Fibroblast of skin of back (primary cell): ENCODE measurements at places on chromosomes 2 and 18.
A peak's percentile ranks its signal among the peaks of the same experiment; 100 is the strongest.

DNA sequence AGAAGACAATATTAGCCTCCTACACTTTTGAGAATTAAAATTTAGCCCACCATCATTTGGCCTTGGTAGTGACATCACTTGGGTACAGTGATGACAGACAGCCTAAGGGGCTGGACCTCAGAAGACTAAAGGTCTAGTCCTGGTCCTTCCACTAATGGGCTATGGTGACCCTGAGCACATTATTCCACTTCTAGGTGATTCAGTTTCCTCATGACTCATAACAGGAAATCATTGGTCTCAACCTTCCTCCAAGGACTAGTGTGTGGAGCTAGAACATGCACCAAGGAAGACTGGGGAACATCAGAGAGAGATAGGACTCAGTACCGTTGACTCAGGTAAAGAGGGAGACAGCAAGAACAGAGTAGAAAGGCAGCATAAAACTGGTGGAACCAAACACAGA is 64.0 kb downstream of the TFCP2L1 start:
- no peak for DNase-seq

DNA sequence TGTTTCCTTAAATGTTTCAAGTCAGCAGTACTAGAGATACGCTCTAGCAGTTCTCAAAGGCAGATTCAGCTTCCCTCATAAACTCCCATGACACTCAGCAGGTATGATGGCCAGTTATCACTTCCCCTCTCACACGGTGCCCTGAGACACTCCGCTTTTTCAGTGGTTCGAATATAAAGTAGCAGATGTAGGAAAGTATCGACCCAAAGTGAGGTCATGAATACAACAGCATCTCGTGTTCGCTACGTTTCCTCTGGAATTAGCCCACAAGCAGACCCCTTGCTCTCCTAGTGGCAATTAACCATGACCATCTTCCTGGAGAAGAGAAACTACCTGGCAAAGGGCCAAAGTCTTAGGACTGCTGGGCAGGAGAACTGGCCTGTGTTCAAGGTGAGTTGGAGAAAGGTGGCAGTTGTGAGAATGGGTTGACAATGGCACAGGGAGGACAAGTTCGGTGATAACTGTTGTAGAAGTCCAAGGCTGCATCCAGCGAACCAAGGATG is 9.3 kb upstream of the AGBL5 start:
- DNase-seq, result no peak

DNA sequence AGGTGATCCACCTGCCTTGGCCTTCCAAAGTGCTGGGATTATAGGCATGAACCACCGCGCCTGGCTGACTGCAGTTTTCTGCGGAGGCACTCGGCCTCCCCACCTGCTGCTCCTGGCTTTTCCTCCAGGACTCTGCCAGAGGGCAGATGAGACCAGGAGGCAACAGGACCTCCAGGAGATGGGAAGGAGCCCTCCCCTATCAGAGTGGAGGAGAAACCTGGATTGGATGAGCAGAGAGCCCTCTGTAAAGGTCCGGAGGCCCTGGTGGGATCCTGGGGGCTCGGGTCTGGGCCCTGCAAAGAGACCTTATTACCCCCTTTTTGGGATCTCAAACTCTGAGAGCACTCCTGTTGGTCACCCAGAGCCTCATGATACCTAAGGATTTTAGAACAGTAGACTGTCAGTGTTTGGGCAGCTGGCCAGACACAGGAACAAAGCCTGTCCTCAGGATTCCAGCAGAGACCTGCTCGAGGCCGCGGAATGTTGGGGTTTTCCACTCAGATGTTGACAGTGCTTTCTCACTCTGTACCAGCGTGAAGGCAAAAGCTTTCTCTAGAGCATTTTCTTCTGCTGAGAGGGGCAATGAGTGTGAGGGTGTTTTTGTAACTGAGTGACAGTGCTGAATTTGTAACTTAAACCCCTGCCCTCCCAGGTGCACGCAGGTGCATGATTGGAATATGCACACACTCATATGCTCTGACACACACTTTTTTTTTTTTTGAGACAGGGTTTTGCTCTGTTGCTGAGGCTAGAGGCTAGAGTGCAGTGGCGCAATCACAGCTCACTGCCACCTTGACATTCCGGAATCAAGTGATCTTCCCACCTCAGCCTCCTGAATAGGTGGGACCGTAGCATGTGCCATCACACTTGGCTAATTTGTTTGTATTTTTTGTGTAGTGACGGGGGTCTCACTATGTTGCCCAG is 48.4 kb downstream of the NPPC start:
- peak; percentile 16 for DNase-seq

GRCh38 chr2:219985017-219985416 is 357.6 kb downstream of the SLC4A3 start:
- DNase-seq, result no peak

GRCh38 chr18:71077451-71077850 is 788.6 kb downstream of the SOCS6 start:
- no peak for DNase-seq

DNA sequence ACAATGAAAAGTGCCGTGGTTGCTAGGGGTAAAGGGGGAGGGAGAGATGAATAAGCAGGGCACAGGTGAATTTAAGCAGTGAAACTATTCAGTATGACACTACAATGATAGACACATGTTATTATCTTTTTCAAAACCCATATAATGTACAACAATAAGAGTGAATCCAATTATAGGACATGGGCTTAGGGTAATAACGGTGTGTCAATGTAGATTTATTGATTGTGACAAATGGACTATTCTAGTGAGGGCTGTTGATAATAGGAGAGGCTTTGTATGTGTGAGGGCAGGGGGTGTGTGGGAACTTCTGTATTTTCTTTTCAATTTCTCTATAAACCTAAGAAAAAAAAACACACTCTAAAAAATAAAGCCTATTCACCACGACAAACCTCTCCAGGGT is 223.8 kb downstream of the RIT2 start:
- no peak for DNase-seq

DNA sequence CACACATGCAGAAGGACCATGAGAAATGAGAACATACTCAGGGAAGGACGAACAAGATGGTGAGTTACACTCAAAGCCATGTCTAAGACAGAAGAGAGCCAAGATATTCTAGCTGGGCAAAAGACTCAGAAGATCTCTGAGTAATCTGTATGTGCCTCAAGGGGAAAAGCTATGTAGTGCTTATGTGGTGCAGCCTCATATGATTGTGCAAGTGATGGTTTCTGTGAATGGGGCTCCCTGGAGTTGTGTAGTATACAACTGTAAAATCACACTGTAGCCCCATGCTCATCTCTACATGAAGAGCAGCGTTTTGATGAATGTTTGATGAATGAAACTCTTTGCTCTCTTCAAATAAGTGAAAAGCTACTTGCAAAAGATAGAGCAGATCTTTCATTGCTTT is 57.5 kb downstream of the OSR1 start:
- DNase-seq, result no peak

DNA sequence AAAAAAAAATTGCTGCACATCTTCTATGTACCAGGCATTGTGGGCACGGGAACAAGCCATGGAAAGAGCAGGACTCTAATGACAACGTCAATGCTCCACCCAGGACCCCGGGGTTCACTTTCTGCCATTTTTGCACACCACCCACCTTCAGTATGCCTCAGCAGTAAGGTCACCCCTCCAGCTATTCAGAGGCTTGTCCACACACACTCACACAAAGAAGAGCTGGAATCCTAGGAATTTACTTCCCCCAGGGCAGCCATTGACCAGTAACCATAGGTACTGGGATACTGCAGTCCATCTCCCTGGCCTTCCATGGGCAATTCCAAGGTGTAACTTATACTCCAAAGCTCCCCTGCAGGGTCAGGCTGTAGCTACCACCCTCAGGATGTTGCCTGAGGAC is 170.8 kb downstream of the SUCLG1 start:
- DNase-seq, result no peak

- peak; percentile 44 for DNase-seq
Measured at GRCh38 chr2:149084924-149085795, 46.7 kb downstream of the LYPD6B start.
